C1 segment of cervical spinal cord (tissue), 14 donors: ENCODE measurements at places on chromosomes 6 and 20.
A peak's percentile ranks its signal among the peaks of the same experiment; 100 is the strongest.

- DNase-seq, result no peak
Observed at GRCh38 chr20:3239026-3239866, at the start of gene SLC4A11. Gene SLC4A11, minus strand, starts transcription at chr20:3239190. Its CDS starts 53 bp downstream, at chr20:3239137.

DNA sequence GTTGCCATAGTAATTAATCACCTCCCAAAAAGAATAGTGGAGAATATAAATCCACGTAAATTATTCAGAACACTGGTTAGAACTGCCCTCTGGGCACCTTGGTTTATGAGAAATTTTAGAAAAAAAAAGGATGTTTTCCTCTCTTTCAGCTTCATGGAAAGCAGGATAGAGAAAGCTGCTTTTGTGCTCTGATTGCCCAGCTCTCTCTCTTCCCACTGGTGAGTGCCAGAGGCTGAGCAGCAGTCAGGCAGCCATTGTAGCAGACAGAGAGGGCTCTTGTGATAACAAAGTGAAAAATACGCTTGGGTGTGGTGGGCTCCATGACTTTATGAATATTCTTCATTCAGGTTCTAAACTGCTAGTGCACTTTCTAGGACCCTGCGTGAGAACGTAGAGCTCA lies 26.4 kb downstream of the SLC35F1 start:
- peak; percentile 24 for DNase-seq

DNA sequence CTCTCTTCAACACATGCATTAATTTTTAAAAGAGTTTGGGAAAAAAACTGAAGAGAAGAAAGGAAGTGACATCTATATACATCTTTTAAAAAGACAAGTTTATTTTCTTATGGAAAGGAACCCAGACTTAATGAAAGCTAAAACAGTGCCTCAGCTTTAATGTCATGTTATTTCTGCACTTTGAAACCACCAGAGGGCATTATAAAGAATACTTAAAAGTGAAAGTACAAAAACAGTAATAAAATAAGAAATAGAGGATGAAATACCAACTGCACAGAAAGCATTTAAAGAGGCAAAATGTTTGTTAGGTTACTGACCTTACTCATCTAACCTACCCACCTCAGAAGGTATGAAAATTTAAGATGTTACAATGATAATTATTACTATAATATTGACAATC lies 98.8 kb downstream of the HUS1B start:
- no peak for DNase-seq

DNA sequence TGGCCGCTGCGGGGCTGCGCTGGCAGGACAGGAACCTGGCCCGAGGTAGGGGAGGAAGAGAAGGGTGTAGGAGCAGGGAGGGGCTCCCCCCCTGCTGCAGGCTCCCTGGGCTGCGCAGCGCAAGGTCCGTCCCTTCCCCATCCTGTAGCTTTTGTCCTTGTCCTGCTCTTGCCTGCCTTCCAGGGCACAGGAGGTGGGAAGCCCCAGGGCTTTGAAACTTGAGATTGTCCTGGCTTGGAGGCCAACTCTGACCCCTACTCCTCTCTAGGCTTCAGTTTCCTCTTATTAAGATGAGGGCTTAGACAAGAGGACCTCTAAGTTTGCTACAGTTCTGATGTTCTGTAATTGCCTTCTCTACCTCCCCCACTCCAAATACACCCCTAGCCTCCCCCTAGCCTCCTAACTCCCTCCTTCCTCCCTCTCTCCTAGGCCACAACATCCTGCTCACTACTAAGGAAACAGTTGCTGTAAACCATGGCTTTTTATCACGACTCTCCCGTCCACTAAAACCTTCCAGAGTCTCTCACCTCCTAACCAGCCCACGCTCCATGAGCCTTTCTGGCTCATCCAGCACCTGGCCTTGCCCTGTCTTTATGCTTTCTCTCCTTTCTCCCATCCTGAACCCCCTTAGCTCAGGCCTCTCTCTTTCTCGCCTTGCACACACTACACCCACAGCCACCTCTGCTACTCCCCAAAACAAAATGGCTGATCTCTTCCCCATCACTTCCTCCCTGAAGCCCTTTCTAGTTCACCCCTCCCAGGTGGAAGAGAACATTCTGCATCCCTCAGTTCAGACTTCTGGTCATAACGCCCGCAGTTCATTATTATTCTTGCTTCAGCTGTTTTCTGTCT lies 10.2 kb downstream of the UNC5CL start:
- DNase-seq, result no peak

- DNase-seq, result no peak
Observed at GRCh38 chr20:25295386-25296093, 47.7 kb downstream of the PYGB start.

DNA sequence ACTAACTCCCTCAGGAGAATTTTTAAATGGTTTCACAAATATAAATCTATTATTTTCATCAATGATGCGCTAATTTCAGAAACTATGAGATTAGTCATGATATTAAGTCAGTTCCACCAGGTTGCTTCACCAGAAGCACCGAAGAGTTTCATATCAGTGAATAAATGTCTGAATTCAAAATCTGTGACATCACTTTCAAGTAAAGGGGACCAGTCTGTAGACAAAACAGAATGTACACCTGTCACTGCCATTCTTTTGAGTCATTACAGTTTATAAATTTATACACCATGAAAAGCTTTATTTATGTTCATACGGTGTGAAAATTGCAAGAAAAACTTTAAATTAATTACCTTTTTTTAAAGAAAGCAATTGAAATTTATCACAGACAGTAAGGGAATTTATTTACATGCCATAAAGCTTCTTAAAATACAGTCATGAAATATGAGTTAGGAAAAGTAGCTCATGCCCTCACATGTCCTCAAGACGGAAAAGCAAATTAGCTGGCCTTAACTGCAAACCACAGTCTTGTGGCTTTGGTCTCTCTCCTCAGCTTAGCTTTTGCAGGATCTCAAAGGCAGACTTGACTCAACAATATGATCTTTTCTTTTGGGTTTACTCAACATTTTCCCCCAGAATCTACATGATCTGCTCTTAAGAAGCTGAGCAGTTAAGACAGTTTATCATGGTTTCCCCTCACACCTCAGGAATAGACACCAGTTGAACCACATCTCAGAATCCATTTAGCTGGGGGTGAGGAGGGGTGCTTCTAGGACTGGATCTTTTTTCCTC lies 177.7 kb upstream of the MCHR2 start:
- DNase-seq, result no peak

DNA sequence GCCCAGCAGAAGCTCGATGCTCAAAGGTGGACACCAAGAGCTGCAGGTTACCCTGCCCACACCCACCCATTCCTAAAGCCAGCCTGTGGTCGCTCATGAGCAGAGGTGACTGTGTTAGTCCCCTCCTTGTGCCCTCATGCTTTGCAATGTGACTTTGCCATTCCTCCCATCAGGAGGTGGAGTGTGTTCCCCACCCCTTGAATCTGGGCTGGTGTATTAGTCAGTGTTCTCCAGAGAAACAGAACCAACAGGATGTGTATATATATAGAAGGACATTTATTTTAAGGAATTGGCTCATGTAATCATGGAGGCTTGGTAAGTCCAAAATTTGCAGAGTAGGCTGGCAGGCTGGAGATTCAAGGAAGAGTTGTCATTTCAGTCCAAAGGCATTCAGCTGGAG lies 54.4 kb upstream of the RNF24 start:
- DNase-seq, result no peak

GRCh38 chr6:139248911-139249310 lies 42.9 kb downstream of the TXLNB start:
- no peak for DNase-seq

GRCh38 chr20:11429889-11430519 lies 487.7 kb upstream of the BTBD3 start:
- DNase-seq, result no peak

GRCh38 chr6:44627883-44628271 lies 240.4 kb downstream of the CDC5L start:
- DNase-seq, result no peak

DNA sequence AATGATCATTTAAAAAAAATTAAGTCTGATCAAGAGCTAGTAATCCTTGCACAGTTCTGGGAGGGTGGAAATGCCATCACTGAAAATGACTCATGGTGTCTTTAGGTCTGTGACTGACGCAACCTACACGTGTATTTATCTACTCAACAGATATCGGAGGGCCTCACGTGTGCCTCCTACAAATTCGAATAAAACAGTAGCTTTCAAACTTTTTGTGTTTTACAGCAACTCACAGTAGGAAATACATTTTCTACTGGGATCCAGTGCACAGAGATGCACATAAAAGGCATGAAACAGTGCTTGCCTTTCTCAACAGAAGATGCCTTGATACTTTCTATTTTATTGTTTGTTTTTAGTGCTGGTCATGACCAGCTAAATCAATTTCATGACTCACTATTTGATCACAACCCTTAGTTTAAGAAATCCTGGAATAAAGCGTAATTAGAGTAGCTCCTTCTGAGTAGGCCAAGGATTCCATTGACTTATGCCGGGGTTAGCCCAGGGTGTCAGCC lies 210.0 kb upstream of the SNX9 start:
- DNase-seq, result no peak

- no peak for DNase-seq
Observed at GRCh38 chr20:41275301-41275731, 42.2 kb downstream of the ZHX3 start.

- no peak for DNase-seq
Observed at GRCh38 chr6:57259064-57259463, 37.0 kb upstream of the RAB23 start.

DNA sequence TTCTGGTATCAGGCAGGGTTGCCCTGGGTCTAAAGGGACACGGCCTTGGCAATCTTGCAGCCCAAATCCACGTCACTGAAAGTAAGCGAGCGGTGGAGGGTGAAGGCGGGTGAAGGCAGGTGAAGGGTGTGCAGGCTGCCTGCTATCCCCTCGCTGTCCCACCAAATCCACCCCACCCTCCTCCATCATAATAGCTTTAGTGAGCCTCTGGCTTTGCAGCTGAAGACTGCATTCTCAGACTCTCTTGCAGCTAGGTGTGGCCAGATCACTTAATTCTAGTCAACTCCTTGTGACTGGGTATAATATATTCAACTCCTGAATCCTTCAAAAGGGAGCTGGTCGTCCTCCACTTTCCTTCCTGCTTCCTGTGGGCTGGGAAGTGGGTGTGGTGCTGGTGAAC lies 126.7 kb upstream of the TRAF3IP2 start:
- no peak for DNase-seq

- DNase-seq, result no peak
Observed at GRCh38 chr20:611047-611842, 1.1 kb upstream of the TCF15 start.

DNA sequence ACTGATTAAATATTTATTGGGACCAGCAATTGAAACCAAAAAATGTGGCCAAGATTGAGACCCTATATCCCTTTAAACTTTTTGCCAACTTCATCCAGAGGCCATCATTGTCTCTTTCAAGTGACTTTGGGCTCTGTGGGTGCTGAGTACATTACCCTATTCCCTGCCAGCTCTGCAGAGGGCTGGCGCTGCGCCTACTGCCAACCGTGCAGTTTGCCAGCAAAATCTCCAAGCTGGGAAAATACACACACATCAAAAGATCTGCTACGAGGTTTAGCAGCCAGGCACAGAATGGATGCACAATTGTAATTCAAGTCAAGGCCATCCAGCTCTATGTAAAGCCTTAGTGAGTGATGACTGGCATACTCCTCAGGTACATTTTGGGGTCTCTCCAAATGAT lies 125.0 kb downstream of the CBLN4 start:
- no peak for DNase-seq
